ENCODE measurements at places on chromosomes 6 and 20. TPM values are rescaled to one million over a fixed set of nuclear protein-coding genes. Genes with fewer than 3 reads are reported as not detected.
A peak's percentile ranks its signal among the peaks of the same experiment; 100 is the strongest.

The CDH4 gene
- 22.8 TPM for total RNA-seq

The PKIB gene
- total RNA-seq = 4.1 TPM

The PNPLA1 gene
- total RNA-seq = not detected

The RAET1L gene
- total RNA-seq = not detected

GRCh38 chr6:16540804-16541752 lies 220.2 kb downstream of the ATXN1 start:
- DNase-seq = no peak

- no peak for DNase-seq
These were observed 86.9 kb downstream of the RAMACL start for GRCh38 chr6:166499350-166500163.

GRCh38 chr6:145963216-145964068 lies 716 bp downstream of the SHPRH start:
- no peak for DNase-seq

GRCh38 chr20:46308258-46309157 lies at the start of gene CDH22:
CDH22 (minus strand) TSS chr20:46308498; CDS start chr20:46251294, 57,204 bp downstream.
- DNase-seq = peak; percentile 79

GRCh38 chr6:84804720-84805119 lies 40.3 kb upstream of the TBX18 start:
- DNase-seq = no peak

DNA sequence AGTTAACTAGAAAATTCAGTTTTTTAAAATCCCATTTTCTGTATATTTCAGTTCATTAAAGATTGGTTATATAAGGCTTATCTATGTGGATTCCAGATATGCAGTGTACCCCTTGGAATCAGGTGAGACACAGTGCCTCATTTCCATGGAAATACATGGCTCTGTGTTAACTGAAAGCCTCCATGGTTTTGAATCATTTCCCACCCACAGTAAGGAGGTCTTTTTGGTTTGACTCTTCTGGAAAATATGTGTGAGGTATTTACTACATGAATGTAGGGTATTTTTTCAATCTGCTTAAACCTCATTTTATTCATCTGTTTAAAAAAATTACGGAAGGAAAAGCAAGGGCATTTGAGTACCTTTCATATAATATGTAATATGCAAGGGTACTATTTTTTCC lies 25.5 kb downstream of the RNF144B start:
- DNase-seq = no peak

DNA sequence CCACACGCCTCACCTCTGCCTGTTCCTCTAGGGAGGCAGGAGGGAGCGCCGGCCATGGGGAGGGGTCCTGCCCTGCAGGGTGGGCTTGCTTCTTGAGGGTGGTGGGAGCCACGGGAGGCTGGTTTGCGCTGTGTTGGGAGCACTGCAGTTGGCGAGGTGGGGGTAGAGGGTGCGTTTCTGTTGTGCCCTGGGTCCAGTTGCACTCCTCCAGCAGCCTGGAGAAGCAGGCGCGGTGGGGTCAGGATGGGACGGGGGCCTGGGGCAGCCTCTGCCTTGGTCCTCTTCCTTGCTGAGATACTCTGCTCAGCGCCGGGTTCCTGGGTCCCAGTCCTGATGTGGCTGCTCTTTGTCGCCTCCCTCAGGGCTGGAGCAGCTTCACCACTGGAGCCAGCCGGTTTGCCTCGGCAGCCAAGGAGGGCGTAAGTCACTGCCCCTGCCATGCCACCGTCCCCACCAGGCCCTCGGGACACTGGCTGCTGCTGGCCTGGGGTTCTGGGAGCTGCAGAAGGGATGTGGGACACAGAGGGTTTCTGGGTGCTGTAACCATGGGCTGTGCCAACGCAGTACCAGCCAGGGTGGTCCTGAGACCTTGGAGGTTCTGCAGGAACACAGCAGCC lies 8.4 kb downstream of the ARFGAP1 start:
- no peak for DNase-seq

- no peak for DNase-seq
These were observed 1.6 kb downstream of the CCN2 start for GRCh38 chr6:131949620-131949908.

DNA sequence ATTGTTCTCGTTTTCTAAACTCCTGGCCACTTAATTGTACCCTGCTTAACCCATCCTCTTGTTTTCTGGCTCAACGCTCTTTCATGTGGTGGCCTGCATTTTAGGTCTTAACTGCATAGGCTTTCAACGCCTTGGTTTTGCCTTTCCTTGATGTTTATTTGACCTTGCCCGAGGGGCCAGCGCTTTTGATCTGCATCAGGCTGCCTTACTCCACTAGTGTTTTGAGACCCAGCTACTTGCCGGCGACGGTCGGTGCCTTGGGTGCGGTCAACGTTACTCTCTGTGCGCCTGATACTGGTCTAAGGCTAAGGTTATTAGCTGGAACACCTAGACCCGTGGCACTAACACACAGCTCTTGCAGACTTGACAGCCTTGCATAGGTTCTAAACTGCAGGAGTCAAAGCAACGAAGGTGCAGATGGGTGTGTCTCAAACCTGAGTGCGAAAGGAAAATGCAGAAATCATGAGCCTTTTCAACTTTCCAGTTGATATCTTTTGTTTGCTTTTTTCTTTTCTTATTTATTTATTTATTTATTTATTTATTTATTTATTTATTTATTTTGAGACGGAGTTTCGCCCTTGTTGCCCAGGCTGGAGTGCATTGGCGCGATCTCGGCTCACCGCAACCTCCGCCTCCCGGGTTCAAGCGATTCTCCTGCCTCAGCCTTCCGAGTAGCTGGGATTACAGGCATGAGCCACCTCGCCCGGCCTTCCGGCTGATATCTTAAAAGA lies 138.8 kb downstream of the HFE start:
- no peak for DNase-seq

DNA sequence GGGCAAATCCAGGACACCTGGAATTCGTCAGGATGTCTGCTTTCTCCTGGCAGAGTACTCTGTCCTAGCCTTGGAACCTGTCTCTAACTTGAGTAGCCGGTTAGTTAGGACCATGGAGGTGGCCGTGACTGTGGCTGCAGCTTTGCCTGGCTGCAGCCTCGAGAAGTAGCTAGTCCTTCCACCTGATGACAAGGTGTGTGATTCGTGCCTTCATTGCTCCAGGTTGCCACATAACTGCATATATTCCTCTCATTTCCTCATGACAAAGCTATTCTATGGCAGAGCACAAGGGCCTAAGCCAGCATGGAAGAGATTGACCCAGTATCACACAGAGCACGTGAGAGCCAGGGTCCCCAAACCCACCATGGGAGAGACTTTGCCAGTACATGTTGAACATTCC lies 39.8 kb upstream of the KIF25 start:
- DNase-seq = no peak

- DNase-seq = no peak
These were observed 95.2 kb downstream of the GMPR start for GRCh38 chr6:16333580-16333979.

GRCh38 chr6:37936906-37937305 lies 117.4 kb downstream of the ZFAND3 start:
- DNase-seq = no peak

DNA sequence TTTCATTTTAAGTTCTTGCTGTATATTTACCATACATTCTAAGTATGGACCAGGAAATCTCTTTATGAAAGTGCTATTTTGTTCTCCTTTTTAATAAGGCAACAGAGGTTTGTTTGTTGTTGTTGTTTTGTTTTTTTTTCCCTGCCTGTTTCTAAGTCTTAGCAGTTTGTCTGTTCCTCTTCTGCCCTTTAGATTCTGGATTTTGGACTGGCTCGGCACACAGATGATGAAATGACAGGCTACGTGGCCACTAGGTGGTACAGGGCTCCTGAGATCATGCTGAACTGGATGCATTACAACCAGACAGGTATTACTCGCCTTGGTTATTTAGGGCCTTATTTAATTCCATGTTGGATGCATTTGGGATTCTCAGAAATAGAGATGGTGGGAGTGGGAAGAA lies 48.0 kb downstream of the MAPK14 start:
- DNase-seq = peak; percentile 8

DNA sequence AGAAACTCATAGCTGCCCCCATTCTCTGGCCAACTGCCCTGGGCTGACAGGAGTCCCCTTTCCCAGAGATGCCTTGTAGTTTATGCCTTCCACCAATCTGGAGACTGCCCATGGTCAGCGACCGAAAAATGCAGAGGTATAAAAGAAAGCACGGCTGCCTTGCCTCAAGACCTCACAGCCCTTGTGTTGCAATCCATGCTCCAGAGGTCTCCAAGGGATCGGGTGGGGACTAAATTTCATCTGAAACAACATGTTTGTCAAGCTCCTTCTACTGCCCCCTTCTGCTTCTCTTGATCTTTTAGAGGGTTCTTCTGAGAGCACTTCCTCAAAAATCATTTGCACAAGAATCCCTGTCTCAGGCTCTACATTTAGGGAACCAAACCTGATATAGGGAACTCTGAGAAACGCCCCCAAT lies 128.8 kb downstream of the PLCB1 start:
- DNase-seq = no peak

DNA sequence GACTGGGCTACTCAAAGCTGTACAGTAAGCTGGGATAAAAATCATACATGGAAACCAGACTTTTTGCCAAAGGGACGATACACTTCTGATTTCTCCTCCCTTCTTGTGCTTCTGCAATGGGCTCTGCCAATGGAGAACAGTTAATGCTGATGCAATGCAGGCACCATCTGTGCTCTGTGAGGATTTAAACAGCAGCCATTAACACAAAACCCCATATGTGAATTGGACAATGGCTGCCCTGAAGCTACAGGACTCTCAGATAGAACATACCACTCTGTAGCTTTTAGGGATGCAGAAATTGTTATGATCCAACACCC lies 71.9 kb downstream of the GJA10 start:
- no peak for DNase-seq

GRCh38 chr6:57173056-57173885 lies 1.1 kb downstream of the BAG2 start:
- DNase-seq = peak; percentile 11

GRCh38 chr20:46253391-46253790 lies 54.9 kb downstream of the CDH22 start:
- DNase-seq = peak; percentile 36

DNA sequence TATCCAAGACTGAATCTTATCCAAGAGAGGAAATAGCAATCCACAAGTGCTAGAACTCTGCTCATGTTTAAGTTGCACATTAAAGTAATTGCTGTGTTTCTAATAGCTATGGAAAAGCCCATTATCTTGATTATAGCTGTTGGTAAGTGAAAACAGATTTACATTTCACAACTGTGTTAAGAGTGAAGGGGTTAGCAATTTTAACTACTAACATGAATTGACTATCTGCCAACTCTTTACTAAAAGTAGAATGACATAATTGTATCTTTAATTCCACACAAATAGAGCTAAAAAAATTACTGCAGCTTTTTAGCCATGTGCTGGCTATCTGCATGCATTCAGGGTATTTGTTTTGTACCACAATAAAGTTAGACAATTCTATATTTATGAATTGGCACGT lies 277.9 kb upstream of the IRAK1BP1 start:
- no peak for DNase-seq

Measured in frontal cortex (tissue), 4 donors.